ENCODE measurements at places on chromosomes 16 and 17.

- no peak for DNase-seq
Measured at GRCh38 chr17:8145811-8146210, 6.4 kb downstream of the PER1 start.

DNA sequence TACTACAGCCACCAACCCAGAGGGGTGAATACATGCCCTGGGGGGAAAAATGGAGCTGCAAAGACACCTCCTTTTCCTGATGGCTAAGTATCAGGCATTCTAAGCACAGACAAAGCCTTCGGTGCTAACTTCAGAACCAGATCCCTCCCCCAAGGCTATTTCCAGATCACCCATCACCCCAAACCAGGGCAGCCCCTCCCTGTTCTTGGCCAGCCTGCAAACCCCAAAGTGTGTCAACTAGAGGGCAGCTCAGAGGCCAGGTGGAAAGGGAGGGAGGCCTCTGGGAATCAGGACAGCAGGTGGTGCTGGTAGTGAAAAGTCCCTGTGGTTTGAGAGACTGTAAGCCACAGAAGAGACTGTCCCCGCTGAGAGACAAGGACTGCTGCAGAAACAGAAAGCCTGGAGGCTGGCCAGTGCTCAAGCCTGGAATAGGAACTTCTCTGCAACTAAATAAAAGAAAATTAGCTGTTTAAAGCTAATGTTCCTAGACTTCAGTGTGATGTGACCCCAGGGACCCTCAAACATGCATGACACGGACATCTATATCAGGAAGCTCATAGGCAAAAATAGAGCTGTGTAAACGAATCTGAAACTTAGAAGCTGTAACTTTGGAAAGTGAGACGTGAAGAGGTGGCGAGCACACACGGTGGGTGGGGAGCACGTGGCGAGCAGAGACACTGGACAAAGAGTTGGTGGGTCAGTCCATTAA lies 9.1 kb downstream of the TUBG1 start:
- DNase-seq = no peak

- DNase-seq = no peak
Measured at GRCh38 chr17:28475151-28475900, 1.9 kb downstream of the SLC13A2 start.

DNA sequence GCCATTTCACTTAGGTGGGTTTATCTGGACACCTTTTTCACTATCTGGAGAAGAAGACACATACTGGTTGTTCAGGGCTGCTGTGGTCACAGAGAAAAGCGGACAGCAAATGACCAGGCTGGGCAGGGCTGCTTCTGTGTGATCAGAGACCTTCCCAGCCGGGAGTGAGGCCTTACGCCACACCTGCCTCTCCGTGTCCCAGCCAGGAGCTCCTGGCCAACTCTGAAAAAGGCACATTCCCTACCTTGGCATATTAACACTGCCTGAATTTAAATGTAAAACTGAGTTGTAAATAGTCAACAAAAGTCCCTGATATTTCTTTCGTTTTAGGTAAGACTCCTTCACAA lies 9.1 kb upstream of the SOST start:
- no peak for DNase-seq

- no peak for DNase-seq
Measured at GRCh38 chr17:38425031-38425430, 3.2 kb upstream of the ARHGAP23 start.

DNA sequence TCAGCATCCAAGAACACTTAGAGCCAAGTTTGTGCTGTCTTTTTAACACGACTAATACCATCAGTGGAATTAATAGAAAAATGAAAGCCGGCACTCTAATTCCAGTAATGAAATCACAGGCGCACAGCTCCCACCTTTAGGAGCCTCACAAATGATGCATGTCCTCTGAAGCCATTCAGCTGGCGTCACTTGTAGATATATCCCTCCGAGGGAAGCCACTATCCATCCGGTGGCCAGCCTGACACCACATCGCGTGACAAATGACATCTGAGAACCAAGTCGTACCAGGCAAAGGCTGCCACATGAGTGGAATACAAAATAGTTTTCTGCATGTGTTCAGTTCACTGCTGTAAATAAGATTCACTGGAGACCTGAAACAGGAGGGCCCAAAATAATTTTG lies 205.6 kb downstream of the GRIN2A start:
- DNase-seq = no peak

DNA sequence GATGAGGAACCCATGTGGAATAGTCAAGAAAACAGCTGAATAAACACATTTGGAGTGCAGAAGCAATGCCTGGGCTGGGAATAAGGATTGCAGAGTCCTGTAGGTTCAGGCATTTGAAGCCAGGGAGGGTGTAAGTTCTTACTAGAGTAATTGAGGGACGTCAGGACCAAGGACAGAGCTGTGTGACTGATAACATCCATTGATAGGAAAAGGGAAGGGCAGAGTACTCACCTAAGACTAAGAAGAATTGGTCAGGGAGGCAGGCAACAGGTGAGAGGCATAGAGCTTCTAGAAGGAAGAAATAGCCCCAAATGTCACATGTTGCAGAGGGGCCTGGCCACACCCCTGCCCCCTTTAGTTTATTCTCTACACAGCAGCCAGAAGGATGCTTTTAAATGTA lies 79.8 kb upstream of the TMEM132E start:
- DNase-seq = peak; percentile 4

GRCh38 chr17:39960524-39961041 lies 2.2 kb upstream of the GSDMA start:
- DNase-seq = no peak

GRCh38 chr16:47511882-47512281 lies 50.8 kb downstream of the PHKB start:
- no peak for DNase-seq

GRCh38 chr16:83906683-83907082 lies 7.8 kb downstream of the MLYCD start:
- peak; percentile 80 for DNase-seq

DNA sequence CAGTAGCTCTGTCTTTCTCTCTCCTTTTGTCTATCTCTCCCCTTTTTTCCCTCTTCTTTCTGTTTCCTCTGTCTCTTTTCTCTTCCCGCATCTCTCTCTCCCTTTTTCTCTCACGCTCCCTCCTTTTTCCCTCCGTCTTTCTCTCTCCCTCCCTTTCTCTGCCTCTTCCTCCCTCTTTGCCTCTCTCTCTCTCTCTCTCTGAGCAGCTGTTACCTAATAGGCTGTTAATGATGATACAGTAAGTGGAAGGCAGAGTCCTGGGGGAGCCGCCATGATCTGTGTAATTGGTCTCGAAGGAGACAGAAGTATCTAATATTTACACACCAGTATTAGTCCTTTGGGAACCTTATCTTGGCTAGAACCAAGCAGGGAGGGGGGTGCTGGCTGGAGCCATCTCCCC lies 136.1 kb upstream of the CIBAR2 start:
- DNase-seq = no peak

- DNase-seq = peak; percentile 50
Measured at GRCh38 chr16:22318690-22319358, 21.6 kb downstream of the POLR3E start.

DNA sequence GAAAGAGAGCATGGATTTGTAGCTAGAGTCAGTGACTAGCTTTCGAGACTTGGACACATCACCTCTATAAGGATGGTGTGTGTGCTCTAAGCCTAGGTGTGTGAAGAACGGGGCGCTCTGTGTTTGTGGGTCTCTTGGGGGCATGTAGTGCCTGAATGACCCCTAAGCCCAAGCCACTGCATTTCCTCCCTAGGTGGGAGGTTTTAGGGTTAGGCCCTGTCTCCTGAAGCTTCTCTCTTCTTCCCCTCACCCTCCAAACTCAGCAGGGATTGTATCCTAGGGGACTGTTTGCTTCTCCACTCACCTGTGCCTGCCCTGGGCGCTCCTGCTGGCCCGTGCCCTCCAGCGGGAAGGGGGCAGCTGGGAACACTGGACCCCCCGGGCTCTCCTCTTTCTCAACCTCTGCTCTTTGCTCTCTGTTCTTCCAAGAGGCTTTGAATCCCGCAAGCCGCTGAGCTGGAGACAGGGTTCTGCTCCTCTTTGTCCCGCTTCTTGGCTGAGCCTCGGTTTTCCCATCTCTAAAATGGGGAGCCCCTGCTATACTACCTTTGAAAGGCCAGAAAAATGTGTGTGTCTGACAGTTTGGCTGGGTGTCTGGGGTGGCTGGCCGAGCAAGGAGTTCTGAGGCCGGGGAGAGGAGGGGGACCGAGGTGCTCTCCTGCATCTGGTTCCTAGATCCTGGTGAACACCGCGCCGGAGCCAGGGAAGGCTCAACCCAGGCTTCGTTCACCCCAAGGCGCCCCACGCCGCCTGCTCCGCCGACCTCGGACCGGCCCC lies 810 bp downstream of the CYGB start:
- DNase-seq = no peak

- peak; percentile 78 for DNase-seq
Measured at GRCh38 chr17:62778990-62779681, 29.0 kb downstream of the MARCHF10 start.

GRCh38 chr16:17104654-17105053 lies 366.1 kb downstream of the XYLT1 start:
- no peak for DNase-seq
